Heart left ventricle (tissue), 16 donors: ENCODE measurements at places on chromosomes 13 and 19. TPM values are rescaled to one million over a fixed set of nuclear protein-coding genes. Genes with fewer than 3 reads are reported as not detected.

DNA sequence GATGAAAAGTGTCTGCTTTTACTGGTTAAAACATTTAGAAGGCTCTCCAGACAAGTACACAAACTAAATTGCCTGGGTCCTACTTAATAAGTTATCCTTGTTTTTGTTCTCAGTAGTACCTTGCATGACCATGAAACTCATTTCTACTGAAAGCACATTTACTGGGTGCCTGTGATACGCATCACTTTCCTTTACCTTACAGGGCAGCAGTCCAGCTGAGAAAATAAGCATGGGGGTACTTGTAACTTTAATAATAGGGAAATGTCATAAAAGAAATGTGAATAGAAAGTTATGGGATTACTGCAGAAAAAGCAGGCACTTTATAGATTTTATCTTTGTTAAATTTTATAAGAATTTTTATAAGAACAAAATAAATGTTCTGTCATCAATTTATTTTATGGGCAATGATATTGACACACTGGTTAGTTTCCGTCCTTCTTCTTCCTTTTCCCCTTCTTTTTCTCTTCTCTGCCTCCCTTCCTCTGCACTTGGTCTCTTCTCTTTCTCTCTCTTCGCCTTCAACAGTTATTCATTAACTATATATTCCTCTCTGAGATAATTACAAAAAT is 107.3 kb upstream of the AKAP11 start:
- H3K4me1 ChIP-seq, result no peaks in the 10 kb centered on the region
- peaks cover 5% of the 10 kb centered on the region for H3K36me3 ChIP-seq
- no peak for DNase-seq
- no peak overlapping the region for H3K27ac ChIP-seq

The SMAD9 gene
- polyA plus RNA-seq, result 2.1 TPM

GRCh38 chr13:73096173-73096572 is 37.4 kb downstream of the KLF5 start:
- H3K4me1 ChIP-seq, result no peaks in the 10 kb centered on the region

The LILRB2 gene
- 1.2 TPM for polyA plus RNA-seq

GRCh38 chr19:35000338-35000646 is 169 bp downstream of the GRAMD1A start:
- no peak for DNase-seq
- H3K36me3 ChIP-seq, result no peaks in the 10 kb centered on the region
- H3K27ac ChIP-seq, result peak overlapping the region; percentile 99

DNA sequence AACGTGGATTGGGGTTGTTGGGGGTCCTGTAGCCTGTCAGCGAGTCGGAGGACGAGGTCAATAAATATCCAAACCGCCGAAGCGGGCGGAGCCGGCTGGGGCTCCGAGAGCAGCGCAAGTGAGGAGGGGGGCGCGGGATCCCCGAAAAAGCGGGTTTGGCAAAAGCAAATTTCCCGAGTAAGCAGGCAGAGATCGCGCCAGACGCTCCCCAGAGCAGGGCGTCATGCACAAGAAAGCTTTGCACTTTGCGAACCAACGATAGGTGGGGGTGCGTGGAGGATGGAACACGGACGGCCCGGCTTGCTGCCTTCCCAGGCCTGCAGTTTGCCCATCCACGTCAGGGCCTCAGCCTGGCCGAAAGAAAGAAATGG is 754 bp upstream of the SIX5 start:
- peaks cover 40% of the 10 kb centered on the region for H3K4me1 ChIP-seq
- H3K27me3 ChIP-seq, result no peaks in the 10 kb centered on the region
- no peak for DNase-seq
- H3K4me3 ChIP-seq, result peak overlapping the region; percentile 78

GRCh38 chr19:53978975-53979801 is 12.2 kb upstream of the CACNG6 start:
- H3K4me3 ChIP-seq, result peak overlapping the region; percentile 37
- H3K27me3 ChIP-seq, result peaks cover 55% of the 10 kb centered on the region
- no peak for DNase-seq
- H3K27ac ChIP-seq, result no peak overlapping the region
- H3K36me3 ChIP-seq, result no peaks in the 10 kb centered on the region

DNA sequence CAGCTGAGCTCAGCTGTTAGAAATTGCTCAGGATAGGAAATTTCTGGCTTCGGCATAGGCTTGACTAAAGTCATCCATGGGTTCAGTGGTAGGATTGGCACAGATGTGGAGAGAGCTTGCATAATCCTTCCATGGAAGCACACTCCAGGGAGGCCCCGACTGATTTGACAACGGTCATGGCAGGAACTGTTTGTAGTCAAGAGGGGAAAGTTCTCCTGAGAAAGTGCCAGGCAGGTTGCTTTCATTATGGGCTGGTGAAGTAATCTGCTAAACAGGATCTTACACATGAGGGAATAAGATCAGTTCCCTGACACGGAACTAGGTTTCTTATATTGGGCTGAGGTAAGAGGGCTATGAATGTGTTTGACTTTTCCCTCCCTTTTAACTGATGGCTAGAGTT is 120.1 kb downstream of the RGCC start:
- peak overlapping the region; percentile 11 for H3K27ac ChIP-seq
- DNase-seq, result no peak
- peaks cover 5% of the 10 kb centered on the region for H3K4me1 ChIP-seq

GRCh38 chr13:105929505-105929904 is 606.0 kb downstream of the EFNB2 start:
- DNase-seq, result no peak
- no peak overlapping the region for H3K4me3 ChIP-seq
- H3K4me1 ChIP-seq, result no peaks in the 10 kb centered on the region
- no peaks in the 10 kb centered on the region for H3K27me3 ChIP-seq
- H3K36me3 ChIP-seq, result no peaks in the 10 kb centered on the region
- H3K27ac ChIP-seq, result no peak overlapping the region

GRCh38 chr13:58949646-58950045 is 1214.1 kb downstream of the DIAPH3 start:
- H3K36me3 ChIP-seq, result no peaks in the 10 kb centered on the region
- H3K27me3 ChIP-seq, result no peaks in the 10 kb centered on the region
- no peak overlapping the region for H3K27ac ChIP-seq

The ZBTB32 gene
- not detected for polyA plus RNA-seq

The SYCN gene
- polyA plus RNA-seq, result not detected

The LHB gene
- not detected for polyA plus RNA-seq

DNA sequence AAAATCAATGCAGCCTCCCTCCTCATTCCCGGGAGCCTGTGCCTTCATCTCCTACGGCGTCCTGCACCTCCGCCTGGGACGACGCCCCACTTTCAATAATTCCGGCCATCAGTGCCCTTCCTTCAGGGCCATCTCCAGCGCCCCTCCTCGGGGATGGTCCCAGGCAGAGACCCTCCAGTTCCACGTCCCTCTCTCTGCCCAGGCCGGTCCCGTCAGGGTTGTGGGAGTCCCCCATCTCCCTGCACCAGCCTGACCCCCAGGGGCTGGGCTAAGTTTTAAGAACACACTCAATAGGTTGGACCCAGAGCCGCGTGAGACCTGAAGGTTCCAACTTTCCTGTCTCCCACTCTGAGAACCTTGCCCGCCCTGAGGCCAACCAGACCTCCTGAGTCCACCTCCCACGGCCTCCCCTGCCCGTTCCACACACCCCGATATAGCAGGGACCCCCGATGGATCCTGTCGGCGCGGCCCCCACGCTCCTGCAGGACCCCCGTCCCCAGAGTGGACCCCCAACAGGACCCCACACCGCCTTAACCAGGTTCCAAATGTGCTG is 646 bp downstream of the TMEM161A start:
- H3K36me3 ChIP-seq, result no peaks in the 10 kb centered on the region
- H3K27me3 ChIP-seq, result no peaks in the 10 kb centered on the region
- peak overlapping the region; percentile 77 for H3K4me3 ChIP-seq
- no peak for DNase-seq

DNA sequence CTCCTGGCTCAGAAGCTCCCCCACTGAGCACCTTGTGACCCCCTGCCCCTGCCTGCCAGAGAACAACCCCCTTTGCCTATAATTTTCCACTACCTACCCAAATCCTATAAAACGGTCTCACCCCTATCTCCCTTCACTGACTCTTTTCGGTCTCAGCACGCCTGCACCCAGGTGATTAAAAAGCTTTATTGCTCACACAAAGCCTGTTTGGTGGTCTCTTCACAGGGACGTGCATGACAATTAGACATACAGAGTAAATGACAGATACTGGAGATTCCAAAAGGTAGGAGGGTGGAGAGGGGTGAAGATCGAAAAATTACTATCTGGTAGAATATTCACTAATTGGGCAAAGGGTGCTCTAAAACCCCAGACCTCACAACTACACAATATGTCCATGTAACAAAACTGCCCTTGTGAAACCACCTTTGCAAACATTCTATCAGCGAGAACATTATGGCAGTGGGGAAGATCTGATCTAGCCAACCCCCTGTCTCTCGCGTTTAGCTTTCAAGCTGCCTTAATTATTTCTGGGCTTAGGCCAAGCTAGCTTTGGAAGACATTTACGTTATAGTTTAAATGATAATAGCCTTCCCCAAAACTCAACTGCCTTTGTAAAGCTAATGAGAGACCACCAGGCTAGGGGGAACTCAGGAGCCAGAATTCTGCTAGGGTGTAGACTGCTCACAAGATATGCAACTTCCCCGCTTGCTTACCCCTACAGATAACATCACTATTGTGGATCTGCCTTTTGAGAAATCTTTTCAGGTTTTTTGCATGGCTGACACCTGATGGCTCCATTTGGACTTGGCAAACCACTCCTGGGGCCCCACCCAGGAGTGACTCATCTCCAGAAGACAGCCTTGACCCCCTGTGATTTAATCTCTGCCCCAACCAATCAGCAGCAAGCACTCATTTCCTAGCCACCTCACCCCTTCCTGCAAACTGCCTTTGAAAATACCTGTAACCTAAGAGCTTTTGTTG is 1534.0 kb upstream of the SPRY2 start:
- H3K36me3 ChIP-seq, result no peaks in the 10 kb centered on the region
- no peak overlapping the region for H3K27ac ChIP-seq
- DNase-seq, result no peak
- H3K27me3 ChIP-seq, result no peaks in the 10 kb centered on the region

DNA sequence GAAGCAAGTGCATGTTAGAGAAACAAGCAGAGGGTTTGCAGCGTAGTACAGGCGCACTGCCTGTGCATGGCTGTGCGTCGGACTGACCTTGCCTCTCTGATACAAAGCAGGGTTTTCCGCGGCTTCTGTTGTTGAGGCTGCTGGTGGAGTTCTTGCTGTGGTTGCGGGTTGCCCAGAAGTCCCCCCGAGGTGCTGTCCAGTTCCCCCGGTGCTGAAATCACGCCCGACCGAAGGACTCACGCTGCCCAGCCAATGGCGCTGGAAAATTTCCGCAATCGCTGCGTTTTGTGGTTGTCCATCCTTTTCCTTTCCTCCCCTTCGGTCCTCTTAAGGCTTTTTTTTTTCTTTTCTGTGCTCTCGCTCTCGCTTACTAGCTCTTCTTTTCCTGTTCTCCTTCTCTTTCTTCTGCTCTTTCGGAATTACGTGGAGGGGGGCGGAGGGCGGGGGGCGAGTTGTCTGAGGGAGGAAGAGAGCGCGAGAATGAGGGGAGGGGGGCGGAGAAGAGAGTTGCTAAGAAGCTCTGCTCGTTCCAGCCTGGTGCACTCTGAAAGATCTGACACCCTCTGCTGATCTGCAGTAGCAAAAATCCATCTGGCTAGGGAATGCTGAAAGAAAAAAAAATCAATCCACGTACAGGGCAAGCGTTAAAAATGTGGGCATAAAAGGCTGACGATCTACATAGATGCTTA is at the start of gene SLITRK1:
TSS of gene SLITRK1 (minus strand) at position 558 of the 689 bp plus-strand sequence. CDS start 967 bp downstream, outside the sequence.
- no peak for DNase-seq
- peaks cover 43% of the 10 kb centered on the region for H3K27me3 ChIP-seq
- H3K4me3 ChIP-seq, result no peak within 1 kb of the TSS
- no peaks in the 10 kb centered on the region for H3K36me3 ChIP-seq
- no peak within 1 kb of the TSS for H3K27ac ChIP-seq

DNA sequence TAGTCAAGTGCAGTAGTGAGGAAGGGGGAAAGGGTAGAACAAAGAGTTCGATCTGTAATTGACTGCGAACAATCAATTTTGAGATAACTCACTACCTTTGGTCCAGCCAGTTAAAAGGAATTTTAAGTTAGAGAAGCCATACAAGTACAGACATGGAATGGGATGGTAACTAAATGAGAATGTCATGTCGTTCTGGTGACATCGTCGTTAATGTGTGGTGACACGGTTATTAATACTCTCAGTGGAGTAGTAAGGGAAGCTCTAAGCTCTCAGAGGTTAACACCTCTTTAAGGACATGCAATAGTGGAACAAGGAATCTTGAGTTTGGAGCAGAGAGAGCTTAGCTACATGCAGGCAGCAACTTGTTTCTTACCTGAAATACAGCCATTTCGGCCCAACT is 154.9 kb upstream of the KLF12 start:
- H3K27me3 ChIP-seq, result no peaks in the 10 kb centered on the region
- peaks cover 28% of the 10 kb centered on the region for H3K4me1 ChIP-seq
- DNase-seq, result no peak
- peak overlapping the region; percentile 59 for H3K27ac ChIP-seq
- no peak overlapping the region for H3K4me3 ChIP-seq
- no peaks in the 10 kb centered on the region for H3K36me3 ChIP-seq

DNA sequence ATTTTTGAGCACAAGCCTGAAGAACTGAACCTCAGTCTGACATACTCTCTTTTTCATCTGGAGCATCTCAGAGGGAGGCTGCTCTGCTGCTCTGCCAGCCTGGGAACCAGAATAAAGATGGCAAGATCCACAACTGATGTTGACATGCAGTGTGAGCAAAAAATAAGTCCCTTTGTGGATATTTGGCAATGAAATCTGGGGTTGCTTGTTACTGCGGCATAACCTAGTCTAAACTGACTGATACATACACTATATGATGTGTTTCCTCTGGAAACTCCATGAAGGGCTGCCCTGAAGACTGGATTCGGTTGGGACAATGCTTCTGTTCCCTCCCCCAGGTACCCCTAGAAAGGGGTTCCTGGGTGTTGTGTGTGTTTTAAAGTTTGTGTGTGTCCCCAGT is 106.7 kb downstream of the IER2 start:
- H3K27me3 ChIP-seq, result no peaks in the 10 kb centered on the region
- no peak overlapping the region for H3K27ac ChIP-seq
- H3K4me1 ChIP-seq, result no peaks in the 10 kb centered on the region
- DNase-seq, result no peak
